Common myeloid progenitor, CD34-positive (primary cell): ENCODE measurements at places on chromosomes 12 and 14.
A peak's percentile ranks its signal among the peaks of the same experiment; 100 is the strongest.

- DNase-seq, result no peak
These were observed 42.9 kb downstream of the DAD1 start for GRCh38 chr14:22545842-22546721.

DNA sequence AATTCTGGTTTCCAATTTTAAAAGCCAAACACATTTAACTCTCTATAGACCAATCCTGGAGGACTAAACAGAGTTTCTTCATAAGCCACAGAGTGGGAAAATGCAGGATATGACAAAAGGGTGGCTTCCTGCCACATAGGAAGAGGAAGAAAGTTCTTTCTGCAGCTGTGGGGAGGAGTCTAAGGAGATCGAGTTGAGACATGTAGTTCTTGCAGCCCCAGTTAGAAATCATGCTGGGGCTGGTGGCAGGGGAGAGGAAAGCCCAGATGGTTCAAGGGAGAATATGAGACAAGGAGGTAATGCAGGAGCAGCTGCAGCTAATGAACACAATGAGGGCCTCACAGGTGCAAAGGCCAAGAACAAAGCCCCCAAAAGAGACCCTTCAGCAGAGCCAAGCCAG is 85.0 kb upstream of the ARID2 start:
- DNase-seq, result peak; percentile 77

- no peak for DNase-seq
These were observed 14.7 kb upstream of the MSRB3 start for GRCh38 chr12:65263777-65264176.

DNA sequence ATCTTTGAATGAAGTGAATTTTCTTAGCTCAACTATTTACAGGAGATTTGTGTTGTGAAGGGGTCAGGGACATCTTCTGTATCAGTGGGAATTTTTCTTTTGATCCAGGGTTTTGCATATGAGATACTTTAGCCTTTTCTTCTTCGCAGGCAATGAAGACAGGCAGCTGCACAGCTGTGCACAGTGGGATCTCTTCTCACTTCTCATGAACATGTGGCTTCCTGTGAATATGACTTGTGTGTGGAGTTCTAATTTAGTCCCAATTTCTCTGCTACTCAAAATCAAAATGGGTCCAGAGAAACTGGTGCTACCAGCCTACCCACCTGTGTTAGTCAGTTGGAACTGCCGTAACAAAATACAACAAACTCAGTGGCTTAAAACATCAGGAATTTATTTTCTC is 37.8 kb downstream of the ARF6 start:
- DNase-seq, result no peak
